Caki2 (cell line): ENCODE measurements at places on chromosomes 7 and 10.

DNA sequence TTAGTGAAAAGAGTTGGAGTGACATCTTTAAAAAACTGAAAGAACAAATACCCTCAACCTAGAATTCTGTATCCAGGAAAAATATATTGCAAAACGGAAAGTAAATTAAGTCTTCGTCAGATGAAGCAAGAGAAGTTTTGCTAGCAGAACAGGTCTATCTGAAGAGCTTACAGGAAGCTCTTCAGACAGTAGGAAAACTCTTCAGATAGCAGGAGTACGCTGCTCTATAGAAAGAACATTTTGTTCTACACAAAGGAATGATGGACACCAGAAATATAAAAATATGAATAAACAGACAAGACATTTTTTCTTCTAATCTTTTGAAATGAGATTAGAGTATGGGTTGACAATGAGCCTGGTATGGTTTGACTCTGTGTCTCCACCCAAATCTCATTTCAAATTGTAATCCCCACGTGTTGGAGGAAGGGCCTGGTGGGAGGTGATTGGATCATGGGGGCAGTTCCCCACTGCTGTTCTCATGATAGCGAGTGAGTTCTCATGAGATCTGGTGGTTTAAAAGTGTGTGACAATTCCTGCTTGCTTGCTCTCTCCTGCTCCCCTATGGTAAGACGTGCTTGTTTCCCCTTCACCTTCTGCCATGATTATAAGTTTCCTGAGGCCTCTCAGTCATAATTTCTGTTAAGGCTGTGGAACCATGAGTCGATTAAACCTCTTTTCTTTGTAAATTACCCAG is 567.3 kb downstream of the AUTS2 start:
- DNase-seq, result no peak

- DNase-seq, result no peak
These were observed 229.3 kb upstream of the MEOX2 start for GRCh38 chr7:15915686-15916293.

DNA sequence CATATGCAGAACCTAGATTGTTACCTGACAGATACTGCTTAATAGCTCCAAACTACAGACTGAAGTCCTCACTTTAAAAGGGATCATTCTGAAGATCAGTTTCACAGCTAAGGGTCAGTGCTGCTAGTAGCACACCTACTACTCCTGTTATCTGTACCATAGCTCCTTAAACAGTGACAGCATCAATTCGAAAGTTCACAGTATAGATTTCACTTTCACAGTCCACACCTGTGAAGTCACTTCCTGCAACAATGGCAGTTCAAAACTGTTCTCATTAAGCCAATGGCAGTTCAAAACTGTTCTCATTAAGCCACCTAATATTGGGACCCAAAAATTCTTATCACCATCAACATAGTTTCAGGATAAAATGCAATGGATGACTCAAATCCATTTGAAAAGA is 10.7 kb upstream of the FHIP2A start:
- no peak for DNase-seq

DNA sequence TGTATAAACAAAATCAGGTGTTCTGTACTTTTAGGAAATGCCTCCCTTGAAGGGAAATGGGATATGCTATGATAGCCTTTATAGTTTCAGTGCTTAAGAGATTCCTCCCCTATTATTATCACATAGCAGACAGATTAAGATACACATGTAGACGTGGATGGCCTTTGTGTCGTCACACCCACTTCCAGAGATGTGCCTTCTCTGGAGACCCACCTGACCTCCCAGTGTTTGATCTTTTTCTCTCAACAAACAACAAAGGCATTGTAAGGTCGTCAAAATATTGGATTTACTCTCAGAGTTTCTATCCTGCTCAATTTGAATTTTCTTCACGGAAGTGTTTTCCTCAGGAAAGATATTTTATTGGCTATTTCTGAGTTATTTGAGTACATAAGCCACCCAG is 25.7 kb upstream of the C1GALT1 start:
- no peak for DNase-seq

DNA sequence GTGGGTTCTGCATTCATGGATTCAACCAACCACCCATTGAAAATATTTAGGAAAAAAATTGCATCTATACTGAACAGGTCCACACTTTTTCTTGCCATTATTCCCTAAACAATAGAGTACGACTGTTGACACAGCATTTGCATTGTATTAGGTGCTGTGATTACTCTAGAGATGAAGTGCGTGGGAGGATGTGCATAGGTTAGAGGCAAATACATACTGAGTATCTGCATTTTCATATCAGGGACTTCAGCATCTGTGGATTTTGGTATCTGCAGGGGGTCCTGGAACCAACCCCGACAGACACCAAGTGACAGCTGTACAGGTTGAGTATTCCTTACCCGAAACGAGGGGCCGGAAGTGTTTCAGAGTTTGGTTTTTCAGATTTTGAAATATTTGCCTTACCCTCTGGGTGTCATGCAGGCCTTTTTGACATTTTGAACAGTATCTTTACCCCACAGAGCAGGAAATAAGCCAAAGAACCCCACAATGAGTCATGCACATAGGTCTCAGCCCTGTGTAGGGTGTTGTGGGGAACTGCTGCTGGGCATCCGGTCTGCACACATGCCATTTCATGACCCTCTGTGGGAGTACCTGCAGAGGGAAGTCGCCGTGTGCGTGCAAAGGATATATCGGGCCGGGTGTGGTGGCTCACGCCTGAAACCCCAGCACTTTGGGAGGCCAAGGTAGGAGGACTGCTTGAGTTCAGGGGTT is 14.5 kb downstream of the NUDT5 start:
- no peak for DNase-seq

DNA sequence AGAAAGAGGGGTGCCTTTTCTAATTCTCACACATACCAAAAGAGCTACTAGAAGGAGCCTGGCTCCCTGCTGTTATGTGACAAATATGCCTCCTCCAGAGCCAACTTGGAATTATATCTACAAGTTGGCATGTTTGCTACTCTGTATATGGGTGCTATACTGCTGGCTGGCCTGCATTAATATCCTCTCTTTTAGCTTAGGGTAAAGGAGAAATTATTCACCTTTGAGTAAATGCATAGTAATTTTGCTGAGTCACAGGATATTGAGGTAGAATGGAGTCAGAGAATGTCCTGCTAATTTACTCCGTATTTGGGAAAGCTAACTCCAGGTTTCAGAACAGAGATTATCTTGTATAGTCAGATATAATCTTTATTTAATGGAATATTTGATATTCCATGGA is 24.2 kb upstream of the LIPN start:
- DNase-seq, result no peak

GRCh38 chr7:121574109-121574508 is 178.0 kb upstream of the FAM3C start:
- DNase-seq, result no peak

GRCh38 chr7:18647582-18647981 is 152.0 kb downstream of the HDAC9 start:
- DNase-seq, result no peak

GRCh38 chr7:23067271-23067670 is 38.3 kb upstream of the KLHL7 start:
- DNase-seq, result no peak

- no peak for DNase-seq
These were observed 178.8 kb upstream of the AKR1E2 start for GRCh38 chr10:4647109-4647785.

GRCh38 chr10:21823617-21824016 is 179.9 kb downstream of the DNAJC1 start:
- no peak for DNase-seq

DNA sequence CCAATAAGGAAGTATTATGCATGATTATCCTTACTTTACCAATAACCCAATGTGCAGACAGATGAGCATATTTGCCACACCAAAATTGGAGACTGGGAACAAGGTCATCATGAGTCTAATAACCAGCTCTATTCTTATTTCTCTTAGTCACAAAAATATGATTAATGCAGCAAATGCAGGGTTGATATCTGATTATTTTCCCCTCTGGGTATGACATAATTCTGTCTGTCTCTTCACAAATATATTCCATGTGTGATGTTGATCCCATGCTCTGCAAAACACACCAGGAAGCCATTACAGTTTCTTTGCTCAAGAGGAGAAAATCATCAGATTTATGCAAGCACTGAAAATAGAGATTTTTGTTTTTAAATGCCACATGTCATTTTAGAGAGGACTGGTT is 196.5 kb upstream of the DGKB start:
- DNase-seq, result no peak

DNA sequence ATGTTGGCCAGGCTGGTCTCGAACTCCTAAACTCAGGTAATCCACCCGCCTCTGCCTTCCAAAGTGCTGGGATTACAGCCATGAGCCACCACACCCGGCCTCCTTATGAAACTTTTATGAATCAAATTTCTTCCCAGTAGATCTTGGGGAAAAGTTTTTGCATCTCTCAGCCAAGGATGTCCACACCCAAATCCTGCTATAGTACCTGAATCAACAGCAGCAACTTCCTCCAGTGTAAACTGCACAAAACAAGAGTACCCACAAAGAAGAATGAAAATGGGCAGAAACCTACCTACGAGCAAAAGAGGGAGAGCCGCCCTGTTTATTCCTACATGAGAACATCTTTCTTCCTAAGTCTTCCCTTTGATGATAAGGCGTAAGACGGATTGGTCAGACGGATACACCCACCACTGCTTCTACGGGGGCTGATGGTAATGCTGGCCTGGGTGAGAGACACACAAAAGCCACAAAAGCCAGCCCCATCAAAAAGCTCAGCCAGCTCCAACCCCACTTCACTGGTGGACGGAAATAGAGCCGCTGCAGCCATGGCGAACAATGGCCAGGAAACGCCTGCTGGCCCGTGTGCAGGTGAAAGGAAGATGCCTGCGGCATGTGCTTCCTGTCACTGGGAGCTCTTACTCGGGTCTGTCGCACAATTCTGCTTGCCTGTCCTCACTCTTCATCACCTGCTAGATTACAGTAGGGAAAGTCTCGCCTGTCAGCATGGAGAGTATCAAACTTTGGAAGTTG is 10.4 kb downstream of the JCAD start:
- no peak for DNase-seq

DNA sequence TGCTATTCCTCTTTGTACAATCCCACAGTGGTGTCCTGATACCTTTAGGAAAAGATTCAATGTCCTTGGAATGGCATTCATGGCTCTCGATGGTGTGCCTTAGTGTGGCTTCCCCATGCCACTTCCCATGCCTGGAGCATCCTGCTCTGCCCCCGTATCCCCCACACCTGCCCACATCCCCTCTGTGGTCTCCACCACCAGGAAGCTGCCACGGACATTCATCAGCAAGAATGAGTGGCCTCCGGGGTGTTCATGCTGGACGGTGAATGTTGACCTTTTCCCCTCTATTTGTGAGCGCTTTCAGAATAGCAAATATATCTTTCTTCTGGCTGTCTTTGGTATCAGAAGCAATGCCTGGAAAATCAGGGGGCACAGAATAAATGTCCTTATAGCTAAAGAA is 262.0 kb upstream of the NRP1 start:
- no peak for DNase-seq

GRCh38 chr7:111954474-111955381 is 251.5 kb downstream of the DOCK4 start:
- DNase-seq, result no peak

- DNase-seq, result no peak
These were observed 146.7 kb downstream of the WNT2 start for GRCh38 chr7:117176206-117176605.

- DNase-seq, result no peak
These were observed 1098.5 kb upstream of the LRRTM3 start for GRCh38 chr10:65827359-65827758.

- DNase-seq, result no peak
These were observed 236.0 kb downstream of the GLRX3 start for GRCh38 chr10:130372222-130372621.
